ENCODE measurements at places on chromosomes 12 and 14. TPM values are rescaled to one million over a fixed set of nuclear protein-coding genes. Genes with fewer than 3 reads are reported as not detected.

DNA sequence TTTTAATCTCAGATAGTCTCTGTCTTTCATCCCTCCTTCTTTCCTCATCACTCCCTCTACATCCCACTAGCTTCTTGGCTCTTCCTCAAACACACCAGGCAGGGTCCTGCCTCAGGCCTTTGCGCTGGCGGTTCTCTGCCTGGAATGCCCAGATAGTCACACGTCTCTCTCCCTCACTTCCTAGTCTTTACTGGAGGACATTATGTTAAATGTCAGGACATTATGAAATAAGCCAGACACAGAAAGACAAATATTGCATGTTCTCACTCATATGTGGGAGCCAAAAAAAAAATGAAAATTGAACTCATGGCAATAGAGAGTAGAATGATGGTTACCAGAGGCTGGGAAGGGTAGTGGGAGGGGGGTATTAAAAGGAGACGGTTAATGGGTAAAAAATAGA is 442.0 kb downstream of the MED13L start:
- H3K36me3 ChIP-seq: no peaks in the 10 kb centered on the region
- no peak overlapping the region for H3K27ac ChIP-seq
- no peaks in the 10 kb centered on the region for H3K27me3 ChIP-seq

COQ5 gene
- 44.7 TPM for total RNA-seq

- no peak overlapping the region for H3K4me3 ChIP-seq
- no peaks in the 10 kb centered on the region for H3K27me3 ChIP-seq
- H3K36me3 ChIP-seq: peaks cover 12% of the 10 kb centered on the region
- no peaks in the 10 kb centered on the region for H3K4me1 ChIP-seq
- H3K27ac ChIP-seq: no peak overlapping the region
Measured at GRCh38 chr14:56587701-56588100, 8.1 kb downstream of the TMEM260 start.

DNA sequence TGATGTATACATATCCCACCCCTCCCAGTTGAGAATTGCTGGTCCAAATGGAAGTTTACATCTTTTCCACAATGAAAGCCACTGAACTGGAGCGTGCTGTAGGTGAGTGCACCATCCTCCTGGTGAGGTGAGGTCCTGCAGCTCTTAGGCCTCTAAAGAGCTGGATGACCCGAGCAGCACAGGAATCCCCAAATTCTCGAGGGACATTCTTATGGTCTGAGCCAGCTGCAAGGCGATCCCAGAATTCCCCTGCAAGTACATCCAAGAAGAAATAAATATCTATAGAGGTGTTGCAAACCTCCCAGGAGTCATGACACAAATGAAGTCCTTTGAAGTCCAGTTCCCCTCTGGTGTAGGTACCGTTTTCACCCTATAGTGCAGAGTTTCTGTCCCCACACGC is 24.0 kb downstream of the TMEM132C start:
- no peak overlapping the region for H3K4me3 ChIP-seq
- no peak for DNase-seq
- no peaks in the 10 kb centered on the region for H3K4me1 ChIP-seq
- no peak overlapping the region for H3K27ac ChIP-seq
- H3K27me3 ChIP-seq: peaks cover 3% of the 10 kb centered on the region
- H3K36me3 ChIP-seq: no peaks in the 10 kb centered on the region

COPZ1 gene
- total RNA-seq: 125 TPM

GRCh38 chr14:94381149-94382030 is 7.0 kb downstream of the SERPINA1 start:
- H3K27ac ChIP-seq: no peak overlapping the region
- H3K36me3 ChIP-seq: no peaks in the 10 kb centered on the region
- H3K4me3 ChIP-seq: no peak overlapping the region
- no peaks in the 10 kb centered on the region for H3K4me1 ChIP-seq

DNA sequence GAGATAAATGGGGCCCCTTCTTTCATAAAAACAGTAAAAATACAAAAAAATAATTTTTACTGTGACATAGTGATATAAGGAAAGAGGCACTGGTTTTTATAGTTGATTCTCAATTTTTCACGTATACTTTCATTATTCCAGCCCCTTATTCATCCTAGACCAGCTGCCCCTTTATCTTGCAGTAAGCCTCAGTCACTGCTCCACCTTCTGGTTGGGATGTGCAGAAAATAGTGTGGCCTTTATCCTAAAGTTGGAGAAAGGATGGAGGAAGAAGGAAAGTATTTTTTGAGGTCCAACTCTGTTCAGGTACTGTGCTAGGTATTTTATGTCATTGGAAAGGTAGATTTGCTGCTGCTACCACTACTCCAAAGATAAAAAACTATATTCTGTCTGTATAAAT is 172.7 kb downstream of the ANO6 start:
- H3K27ac ChIP-seq: no peak overlapping the region
- no peak for DNase-seq
- no peaks in the 10 kb centered on the region for H3K36me3 ChIP-seq
- no peaks in the 10 kb centered on the region for H3K27me3 ChIP-seq

DNA sequence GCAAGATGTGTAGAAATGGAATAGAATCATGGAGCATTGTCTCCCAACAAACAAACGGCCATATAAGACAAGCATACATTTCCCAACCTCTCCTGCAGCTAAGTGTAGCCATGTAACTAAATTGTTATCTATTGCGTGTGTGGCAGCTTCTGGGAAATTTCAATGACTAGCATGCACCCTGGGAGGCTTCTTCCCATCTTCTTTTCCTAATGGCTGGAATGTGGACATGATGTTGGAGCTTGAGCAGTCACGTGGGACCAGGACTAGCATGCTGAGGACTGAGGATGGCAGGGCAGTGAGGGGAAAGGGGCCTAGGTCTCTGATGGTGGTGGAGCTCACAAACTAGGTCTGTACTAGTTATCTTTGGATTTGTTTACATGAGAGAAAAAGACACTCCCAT is 21.7 kb upstream of the CTDSP2 start:
- H3K27me3 ChIP-seq: no peaks in the 10 kb centered on the region
- H3K4me3 ChIP-seq: no peak overlapping the region
- no peaks in the 10 kb centered on the region for H3K36me3 ChIP-seq
- DNase-seq: no peak

MFAP5 gene
- 34.2 TPM for total RNA-seq

ERGIC2 gene
- 92.1 TPM for total RNA-seq

TGFB3 gene
- 32.1 TPM for total RNA-seq

DNA sequence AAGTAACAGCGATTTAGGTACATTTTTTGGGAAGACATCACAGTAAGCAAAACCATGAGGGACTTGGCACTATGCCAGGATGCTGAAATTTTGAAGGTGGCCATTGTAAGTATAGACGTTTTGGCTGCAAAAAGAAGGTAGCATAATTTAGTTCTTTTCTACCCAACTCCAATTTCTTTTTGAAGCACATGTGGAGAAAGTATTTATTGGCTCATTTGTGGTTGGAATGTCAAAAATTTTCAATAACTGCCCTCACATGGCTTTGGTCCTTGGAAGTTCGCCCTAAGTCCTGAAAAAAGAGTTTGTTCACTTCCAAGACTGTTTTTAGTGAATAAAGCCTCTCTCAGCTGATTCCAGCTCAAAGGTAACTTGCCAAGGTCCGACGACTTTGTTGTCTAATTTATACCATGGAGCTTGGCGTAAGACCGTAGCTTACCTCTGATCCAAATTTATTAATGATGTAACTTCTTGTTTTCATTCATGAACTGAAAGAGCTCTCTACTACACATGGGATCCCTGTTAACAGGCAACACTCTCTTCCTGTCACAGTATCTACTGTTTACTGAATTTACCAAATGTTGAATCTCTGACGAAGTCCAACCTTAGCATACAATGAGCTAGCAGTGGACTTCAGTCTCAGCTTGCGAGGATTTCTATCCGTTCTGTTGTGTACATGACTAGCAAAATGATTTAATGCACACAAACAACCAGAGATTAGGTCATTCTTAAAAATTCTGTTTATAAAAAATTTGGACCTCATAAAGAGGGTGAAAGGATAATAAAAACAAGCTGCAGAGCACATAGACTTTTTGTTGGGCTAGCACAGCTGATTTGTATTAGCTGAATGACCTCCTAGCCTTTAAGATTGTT is 49.0 kb downstream of the MSRB3 start:
- H3K27me3 ChIP-seq: no peaks in the 10 kb centered on the region
- no peak overlapping the region for H3K27ac ChIP-seq
- no peaks in the 10 kb centered on the region for H3K36me3 ChIP-seq
- peaks cover 42% of the 10 kb centered on the region for H3K4me1 ChIP-seq
- no peak overlapping the region for H3K4me3 ChIP-seq
- DNase-seq: no peak

GRCh38 chr12:71312768-71313403 is 126.7 kb upstream of the LGR5 start:
- H3K4me1 ChIP-seq: no peaks in the 10 kb centered on the region
- no peak for DNase-seq
- no peak overlapping the region for H3K4me3 ChIP-seq
- H3K27me3 ChIP-seq: no peaks in the 10 kb centered on the region
- H3K36me3 ChIP-seq: no peaks in the 10 kb centered on the region

GRCh38 chr12:42766026-42766425 is 176.5 kb upstream of the PRICKLE1 start:
- H3K27ac ChIP-seq: no peak overlapping the region
- H3K4me3 ChIP-seq: no peak overlapping the region
- H3K36me3 ChIP-seq: no peaks in the 10 kb centered on the region

- no peaks in the 10 kb centered on the region for H3K36me3 ChIP-seq
- H3K27me3 ChIP-seq: no peaks in the 10 kb centered on the region
- DNase-seq: no peak
- no peak overlapping the region for H3K4me3 ChIP-seq
- H3K4me1 ChIP-seq: peaks cover 25% of the 10 kb centered on the region
Measured at GRCh38 chr12:118183155-118183554, 47.2 kb downstream of the PEBP1 start.

DNA sequence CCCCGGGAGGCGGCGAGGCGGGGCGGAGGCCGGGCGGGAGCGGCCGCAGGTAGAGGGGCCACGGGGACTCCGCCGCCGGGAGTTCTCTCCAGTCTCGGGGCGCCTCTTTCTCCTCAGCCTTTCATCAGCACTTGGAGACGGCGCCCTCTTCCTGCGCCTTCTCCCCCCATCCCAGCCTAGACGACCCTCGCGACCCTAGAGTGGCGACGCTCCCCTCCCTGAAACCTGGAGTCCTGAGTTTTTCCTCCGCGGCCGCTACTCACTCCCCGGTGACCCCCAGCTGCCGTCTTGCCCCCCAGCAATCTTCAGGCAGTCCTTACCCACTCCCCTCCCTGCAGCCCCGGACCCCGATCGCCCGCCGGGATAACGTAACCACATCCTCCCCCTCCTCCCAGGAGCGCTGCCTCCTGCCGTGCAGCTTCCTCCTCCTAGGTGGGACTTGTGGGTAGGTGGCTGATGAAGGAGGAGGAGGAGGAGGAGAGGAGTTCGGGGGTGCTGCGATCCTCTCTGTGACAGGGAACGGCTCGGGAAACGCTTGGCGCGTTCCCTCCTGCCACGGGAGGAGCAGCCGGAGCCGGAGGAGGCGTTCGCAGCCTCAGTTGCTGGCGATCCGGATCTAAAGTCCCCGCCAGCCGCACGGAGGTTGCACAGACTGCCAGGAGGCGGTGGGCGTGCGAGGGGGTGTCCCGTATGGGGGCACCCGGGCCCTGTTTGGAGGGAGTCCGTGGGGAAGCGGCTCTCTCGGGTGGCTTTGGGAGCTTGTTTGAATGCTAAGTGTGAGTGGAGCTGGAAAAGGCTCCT is 891 bp downstream of the PLEKHA5 start:
- H3K27me3 ChIP-seq: no peaks in the 10 kb centered on the region
- peak; percentile 38 for DNase-seq
- H3K27ac ChIP-seq: peak overlapping the region; percentile 90
- H3K4me1 ChIP-seq: peaks cover 6% of the 10 kb centered on the region

DNA sequence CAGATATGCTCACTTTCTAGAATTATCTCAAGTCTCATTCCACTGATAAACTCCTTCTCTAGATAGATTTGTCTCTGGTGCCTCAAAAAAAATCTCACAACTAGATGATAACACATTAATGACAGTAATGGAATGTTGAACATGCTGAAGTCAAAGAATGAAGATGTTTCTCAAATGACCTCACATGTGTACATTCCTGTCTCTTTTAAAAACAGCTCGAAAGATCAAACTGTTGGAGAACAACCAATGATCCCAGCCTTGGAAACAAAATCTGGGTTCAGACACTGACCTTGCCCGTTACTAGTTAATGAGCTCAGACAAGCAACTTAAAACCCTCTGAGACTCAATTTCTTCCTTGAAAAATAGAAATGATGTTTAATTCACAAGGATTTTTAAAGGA is 44.7 kb upstream of the KCNJ8 start:
- DNase-seq: no peak
- no peaks in the 10 kb centered on the region for H3K4me1 ChIP-seq
- H3K36me3 ChIP-seq: no peaks in the 10 kb centered on the region
- H3K27ac ChIP-seq: peak overlapping the region; percentile 60

DNA sequence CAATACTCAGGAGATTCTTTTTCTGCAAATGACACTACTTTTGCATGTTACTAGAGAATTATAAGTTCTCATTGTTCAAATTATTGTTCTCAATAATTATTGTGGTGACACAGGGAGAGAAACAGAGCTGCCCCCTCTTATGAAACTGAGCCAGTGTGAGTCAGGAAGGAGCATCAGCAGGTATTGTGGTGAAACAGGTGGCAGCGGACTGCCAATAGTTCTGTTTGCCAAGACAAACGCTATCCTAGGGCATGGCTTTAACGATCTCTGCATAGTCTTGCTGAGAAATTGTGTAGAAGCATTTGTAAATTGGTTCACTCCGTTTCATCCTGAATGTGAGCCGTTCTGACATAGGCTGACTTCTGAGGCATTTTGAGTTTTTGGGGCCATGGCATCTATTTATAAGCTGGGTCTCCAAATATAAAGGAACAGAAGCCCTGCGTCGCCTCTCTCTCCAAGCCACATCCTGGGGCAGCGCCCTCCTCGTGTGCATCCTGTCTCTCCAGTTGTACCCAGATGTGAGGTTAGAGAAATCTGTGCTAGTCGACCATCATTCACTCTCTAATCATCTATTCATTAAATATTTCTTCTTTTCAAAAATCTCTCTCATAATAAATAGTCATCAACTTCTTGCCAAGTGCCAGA is 15.8 kb upstream of the PPP4R4 start:
- no peak overlapping the region for H3K27ac ChIP-seq
- no peak overlapping the region for H3K4me3 ChIP-seq
- H3K4me1 ChIP-seq: peaks cover 13% of the 10 kb centered on the region
- H3K36me3 ChIP-seq: no peaks in the 10 kb centered on the region
- H3K27me3 ChIP-seq: no peaks in the 10 kb centered on the region

GRCh38 chr14:47485421-47485820 is 190.0 kb downstream of the MDGA2 start:
- H3K27me3 ChIP-seq: no peaks in the 10 kb centered on the region
- H3K27ac ChIP-seq: no peak overlapping the region
- no peak overlapping the region for H3K4me3 ChIP-seq
- H3K36me3 ChIP-seq: no peaks in the 10 kb centered on the region
- DNase-seq: no peak

GPN3 gene
- 29.2 TPM for total RNA-seq

DNA sequence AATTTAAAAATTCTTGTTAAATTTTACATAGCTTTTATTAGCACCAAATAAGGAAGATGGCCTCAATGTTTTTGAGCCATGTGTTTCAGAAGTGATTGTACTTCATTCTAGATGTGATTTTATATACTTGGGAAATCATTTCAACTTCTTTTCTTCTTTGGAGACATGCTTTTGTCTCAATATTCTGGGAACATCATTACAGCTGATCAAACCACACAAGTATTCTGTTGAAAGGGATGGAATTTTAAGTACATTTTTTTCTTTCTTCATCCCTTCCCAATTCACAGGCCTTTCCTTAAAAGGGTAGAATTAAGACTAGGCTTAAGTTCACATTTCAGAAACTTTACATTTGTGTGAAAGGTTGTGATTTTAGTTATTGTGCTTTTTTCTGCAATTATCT is 66.4 kb downstream of the PAPOLA start:
- no peak for DNase-seq
- no peak overlapping the region for H3K27ac ChIP-seq
- no peak overlapping the region for H3K4me3 ChIP-seq
- H3K4me1 ChIP-seq: no peaks in the 10 kb centered on the region
- H3K27me3 ChIP-seq: no peaks in the 10 kb centered on the region
- H3K36me3 ChIP-seq: peaks cover 66% of the 10 kb centered on the region
